ENCODE measurements at places on chromosomes 5 and 9. TPM values are rescaled to one million over a fixed set of nuclear protein-coding genes. Genes with fewer than 3 reads are reported as not detected.

DNA sequence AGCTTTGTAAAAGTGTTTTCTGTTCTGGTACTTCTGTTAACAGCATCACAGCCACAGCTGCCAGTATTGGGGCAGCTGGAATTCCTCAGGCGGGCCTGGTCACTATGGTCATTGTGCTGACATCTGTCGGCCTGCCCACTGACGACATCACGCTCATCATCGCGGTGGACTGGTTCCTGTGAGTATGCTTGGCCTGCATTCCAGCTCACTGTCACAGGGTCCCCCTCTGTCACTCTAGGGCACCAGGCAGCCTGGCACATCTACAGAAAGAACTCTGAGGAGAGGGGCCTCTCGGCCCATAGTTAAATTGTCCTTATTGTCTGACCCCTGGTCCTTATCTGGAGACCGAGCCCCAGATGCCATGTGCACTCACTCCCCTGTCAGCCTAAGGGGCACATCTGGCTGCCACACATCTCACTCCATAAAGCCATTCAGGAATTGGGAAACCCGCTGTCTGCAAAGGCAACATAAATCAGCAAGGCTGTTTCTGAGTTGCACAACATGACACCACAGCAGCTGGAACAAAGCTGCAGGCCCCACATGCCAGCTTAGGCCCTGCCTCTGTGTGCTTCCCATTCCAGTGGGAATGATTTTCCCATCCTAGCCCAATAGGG is 77.5 kb downstream of the SLC1A3 start:
- H3K27me3 ChIP-seq = no peaks in the 10 kb centered on the region
- no peaks in the 10 kb centered on the region for H3K4me1 ChIP-seq
- no peak overlapping the region for H3K4me3 ChIP-seq
- no peaks in the 10 kb centered on the region for H3K36me3 ChIP-seq
- H3K27ac ChIP-seq = no peak overlapping the region

DNA sequence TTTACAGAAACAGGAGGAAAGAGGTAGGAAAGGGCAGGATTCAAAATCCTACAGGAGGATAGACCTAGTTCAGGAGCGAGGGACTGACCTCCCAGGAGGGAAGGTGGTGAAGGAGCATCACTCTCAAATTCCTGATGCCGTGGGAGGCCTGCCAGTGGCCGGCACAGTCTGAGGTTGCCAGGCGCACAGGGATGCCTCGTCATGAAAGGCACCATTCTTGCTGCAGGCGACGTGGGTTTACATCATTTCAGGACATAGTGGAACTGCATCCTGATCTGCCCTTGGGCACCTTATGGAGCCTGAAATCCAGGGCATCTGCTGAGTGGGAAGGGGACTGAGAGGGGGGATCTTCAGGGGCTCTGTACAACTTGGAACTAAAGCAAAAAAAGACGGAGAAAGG is 163.2 kb upstream of the S1PR3 start:
- no peaks in the 10 kb centered on the region for H3K27me3 ChIP-seq
- no peak for DNase-seq
- peaks cover 13% of the 10 kb centered on the region for H3K4me1 ChIP-seq
- H3K27ac ChIP-seq = no peak overlapping the region

DNA sequence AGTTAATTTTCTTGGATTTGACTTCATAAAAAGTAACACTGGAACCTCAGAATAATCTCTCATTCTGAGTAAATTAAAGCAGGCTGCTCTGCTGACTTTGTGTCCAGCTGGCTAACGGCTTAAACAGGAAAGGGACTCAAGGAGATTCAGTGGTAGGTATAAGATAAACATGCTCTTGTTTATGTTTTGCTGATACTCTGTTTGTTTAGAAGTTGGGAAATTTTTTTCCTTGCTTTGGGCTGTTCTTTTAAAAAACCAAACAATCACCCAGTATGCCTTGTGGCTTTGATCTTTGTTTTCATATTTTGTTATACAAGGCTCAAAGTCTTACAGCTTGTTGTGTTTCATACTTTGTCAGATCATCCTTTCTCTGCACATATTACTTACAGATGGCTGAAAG is 237.6 kb upstream of the RIOK2 start:
- no peaks in the 10 kb centered on the region for H3K4me1 ChIP-seq
- H3K27ac ChIP-seq = no peak overlapping the region
- no peaks in the 10 kb centered on the region for H3K27me3 ChIP-seq
- no peak for DNase-seq
- no peak overlapping the region for H3K4me3 ChIP-seq

DNA sequence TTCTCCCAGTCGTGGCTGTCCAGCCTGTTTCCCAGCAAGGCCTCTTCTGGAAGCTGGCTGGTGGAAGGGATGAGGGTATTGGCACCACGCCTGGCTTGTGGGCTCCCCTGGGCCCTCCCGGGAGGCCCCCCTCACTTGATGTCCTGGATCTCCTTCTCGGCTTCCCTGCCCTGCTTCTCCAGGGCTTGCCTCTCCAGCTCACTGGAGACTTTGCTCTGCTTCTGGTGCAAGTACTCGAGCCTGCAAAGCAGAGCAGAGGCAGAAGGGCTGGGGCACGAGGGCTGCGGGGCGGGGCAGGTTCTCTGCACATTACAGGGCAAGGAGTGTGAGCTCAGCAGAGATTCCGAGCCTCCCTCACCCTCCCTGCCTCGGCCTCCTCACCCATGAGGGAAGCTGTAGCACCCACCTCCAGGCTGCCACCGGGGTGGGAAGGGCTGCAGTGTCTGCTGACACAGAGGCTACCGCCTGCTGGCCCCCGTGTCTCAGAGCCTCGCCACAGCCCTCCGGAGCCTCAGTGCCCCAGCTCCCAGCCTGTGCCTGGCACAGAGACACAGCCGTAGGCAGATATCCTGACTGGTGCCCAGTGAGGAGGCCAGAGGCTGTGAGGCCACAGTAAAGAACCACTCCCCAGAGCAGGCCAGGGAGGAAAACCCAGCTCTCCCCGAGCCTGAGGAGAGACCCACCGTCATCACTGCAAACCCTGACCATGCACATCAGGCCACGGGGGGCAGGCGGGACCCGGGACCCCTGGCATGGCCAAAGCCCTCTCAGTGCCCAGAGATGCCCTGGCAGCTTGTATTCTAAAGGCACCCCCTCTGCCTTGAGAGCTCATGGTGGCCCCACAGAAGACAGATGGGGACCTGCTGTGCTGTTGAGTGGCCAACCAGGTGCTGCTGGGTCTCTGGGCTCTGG is 7.2 kb downstream of the SNAPC4 start:
- H3K4me3 ChIP-seq = no peak overlapping the region
- H3K4me1 ChIP-seq = no peaks in the 10 kb centered on the region
- no peaks in the 10 kb centered on the region for H3K27me3 ChIP-seq
- DNase-seq = no peak

- no peak for DNase-seq
- H3K27me3 ChIP-seq = no peaks in the 10 kb centered on the region
- H3K36me3 ChIP-seq = no peaks in the 10 kb centered on the region
Observed at GRCh38 chr9:75461183-75461582, 372.9 kb downstream of the OSTF1 start.

DNA sequence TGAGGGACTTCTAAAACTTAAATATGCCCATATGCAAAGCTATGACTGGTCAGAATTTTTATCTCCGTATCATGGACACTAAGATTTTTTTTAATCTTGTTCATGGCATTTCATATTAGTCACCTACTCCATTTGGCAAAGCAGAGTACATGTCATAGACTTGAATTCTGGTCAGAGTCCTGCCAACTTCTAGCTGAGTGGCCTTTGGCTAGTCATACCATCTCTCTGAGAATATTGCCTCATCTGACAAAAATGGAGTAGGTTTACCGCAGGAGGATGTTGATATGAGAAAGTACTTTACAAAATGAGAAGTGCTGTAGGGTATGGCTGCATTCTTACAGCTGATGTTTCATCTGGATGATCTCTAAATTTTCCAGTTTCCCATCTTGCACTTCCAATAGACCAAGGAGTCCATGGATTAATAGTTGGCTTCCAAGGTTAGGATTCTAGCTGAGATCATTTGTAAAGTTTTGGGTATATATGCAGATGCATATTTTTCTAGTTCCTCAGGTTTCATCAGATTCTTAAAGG is 150.8 kb upstream of the NR3C1 start:
- H3K4me1 ChIP-seq = peaks cover 6% of the 10 kb centered on the region
- no peak overlapping the region for H3K27ac ChIP-seq
- no peaks in the 10 kb centered on the region for H3K27me3 ChIP-seq
- no peak for DNase-seq

DNA sequence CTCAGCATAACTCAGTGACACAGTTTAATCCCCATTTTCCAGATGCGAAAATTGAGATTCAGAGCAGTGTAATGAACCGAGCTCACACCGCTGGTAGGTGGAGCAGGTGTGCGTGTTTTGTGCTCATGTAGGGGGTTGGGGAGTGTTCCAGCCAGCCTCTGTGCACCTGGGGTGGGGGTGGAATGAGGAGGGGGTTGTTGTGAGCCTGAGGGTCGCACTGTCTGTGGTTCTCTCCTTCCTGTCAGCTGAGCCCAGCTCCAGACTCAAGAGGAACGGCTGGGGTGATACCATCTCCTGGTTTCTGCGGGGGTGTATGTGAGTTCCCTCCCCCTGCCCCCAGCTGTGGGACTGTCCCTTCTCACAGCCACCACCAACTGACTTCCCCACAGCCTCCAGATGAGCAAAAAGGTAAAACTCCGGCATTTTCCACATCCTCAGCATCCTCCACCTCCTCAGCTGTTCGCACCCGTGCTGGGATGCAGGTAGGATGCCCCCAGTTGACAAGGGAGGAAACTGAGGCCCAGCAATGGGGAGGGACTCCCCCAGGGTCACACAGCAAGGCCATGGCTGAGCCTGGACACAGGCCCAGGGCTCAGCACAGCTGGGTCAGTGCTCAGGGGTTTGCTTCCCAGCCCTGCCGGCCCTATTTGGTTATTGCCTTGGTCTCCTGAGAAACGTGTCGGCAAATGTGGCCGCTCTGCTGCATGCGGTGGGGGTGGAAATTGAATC is 2.1 kb downstream of the SH2D3C start:
- H3K27me3 ChIP-seq = no peaks in the 10 kb centered on the region
- H3K27ac ChIP-seq = no peak overlapping the region
- no peak for DNase-seq
- H3K4me1 ChIP-seq = no peaks in the 10 kb centered on the region

DNA sequence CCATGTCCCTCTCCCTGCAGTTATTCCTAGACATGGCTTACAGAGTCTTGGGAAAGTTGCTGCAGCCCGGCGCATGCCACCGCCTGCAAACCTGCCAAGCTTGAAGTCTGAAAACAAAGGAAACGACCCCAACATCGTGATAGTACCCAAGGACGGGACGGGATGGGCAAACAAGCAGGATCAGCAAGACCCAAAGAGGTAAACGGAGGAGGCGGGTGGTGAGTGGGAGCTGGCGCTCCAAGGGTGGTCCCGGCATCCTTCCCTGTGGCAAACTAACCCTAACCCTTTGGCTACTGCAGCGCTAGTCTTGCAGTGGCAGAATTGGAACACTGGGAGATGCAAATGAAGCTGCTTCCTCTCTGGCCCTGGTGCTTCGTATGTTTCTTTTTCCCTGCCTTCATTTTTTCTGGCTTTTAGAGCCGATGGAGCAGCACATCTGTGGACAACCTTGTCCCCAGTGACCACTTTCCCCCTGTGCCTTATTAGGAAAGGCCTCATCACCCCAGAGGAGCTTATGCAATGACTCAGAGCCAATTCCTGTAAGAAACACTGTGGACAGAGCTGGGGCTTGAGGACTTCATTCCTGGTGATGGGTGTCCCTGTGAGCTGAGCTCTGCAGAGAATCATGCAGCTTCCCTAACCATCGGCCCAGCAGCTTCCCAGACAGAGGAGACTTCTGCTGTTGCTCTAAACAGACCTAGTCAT is 38.9 kb downstream of the PRRC2B start:
- peaks cover 41% of the 10 kb centered on the region for H3K4me1 ChIP-seq
- H3K27ac ChIP-seq = no peak overlapping the region
- DNase-seq = no peak
- no peak overlapping the region for H3K4me3 ChIP-seq
- peaks cover 4% of the 10 kb centered on the region for H3K36me3 ChIP-seq

DNA sequence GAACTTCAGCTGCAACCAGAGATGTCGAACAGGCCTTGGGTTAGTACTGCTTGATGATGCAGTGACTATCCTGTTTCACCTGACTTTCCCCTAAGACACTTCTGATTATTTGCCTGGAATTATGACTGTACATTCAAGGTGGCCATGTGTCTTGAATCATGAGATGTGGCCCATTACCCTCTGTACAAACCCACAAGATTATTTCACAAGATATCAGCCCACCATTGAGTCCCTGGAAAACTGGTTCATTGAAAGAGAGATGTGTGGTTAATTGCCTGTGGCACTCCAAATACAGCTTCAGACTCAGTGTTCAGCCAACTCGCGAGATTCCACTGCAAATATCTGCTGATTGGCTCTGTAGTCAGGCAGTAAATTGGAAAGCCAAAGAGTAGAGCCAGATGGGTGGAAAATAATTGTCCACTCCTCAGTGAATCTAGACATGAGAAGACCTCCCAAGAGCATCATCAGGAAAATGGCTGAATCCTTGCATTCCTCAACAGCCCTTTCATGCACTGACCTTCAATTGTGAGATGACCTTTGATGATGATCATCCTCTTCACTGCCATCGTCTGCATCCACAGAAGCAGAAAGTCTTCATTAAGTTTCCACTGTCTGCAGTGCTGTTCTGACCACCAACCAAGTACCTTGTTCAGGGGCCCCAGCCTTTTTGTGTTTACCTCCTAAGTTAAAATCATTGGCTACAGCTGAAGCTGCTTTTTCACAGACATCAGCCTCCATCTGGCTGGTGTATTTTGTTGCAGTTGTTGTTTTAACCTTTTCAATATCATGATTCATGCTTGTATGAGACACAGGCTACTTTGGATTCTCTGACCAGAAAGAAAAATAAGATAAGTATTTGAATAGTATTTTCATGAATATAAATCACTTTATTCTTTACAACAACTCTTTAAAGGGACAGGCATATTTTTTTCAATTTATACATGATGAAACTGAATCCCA is 75.2 kb downstream of the ESM1 start:
- no peak overlapping the region for H3K27ac ChIP-seq
- H3K4me1 ChIP-seq = no peaks in the 10 kb centered on the region
- H3K27me3 ChIP-seq = no peaks in the 10 kb centered on the region
- H3K36me3 ChIP-seq = no peaks in the 10 kb centered on the region

DNA sequence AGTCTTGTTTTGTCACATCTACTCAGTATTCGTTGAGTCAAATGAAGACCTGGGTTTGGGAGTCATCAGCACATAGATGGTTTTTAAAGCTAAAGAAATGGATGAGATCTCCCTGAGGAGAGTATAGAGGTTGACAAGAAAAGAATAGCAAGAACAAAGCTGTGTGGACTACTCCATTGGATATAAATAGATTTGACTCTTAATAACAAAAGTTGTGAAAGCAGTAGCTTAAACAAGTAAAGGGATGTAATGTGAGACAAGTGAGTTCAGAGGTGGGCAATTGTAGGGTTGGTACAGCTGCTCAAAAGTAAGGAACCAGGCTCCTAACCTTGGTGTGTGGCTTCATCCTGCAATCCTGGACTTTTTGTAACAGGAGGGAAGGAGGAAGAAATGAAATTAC is 49.3 kb downstream of the CSNK1G3 start:
- no peak overlapping the region for H3K4me3 ChIP-seq
- DNase-seq = no peak
- peaks cover 8% of the 10 kb centered on the region for H3K36me3 ChIP-seq
- H3K27me3 ChIP-seq = no peaks in the 10 kb centered on the region
- H3K27ac ChIP-seq = no peak overlapping the region

CD274 gene
- 2.2 TPM for total RNA-seq

ZFP37 gene
- 3.7 TPM for total RNA-seq

JADE2 gene
- 35.4 TPM for total RNA-seq

PCDHB12 gene
- 2.5 TPM for total RNA-seq

NTRK2 gene
- total RNA-seq = 16.0 TPM

SLC45A2 gene
- not detected for total RNA-seq

PLAC8L1 gene
- not detected for total RNA-seq

ISL1 gene
- total RNA-seq = 25.0 TPM
